ENCODE measurements at places on chromosomes 2 and 18. TPM values are rescaled to one million over a fixed set of nuclear protein-coding genes. Genes with fewer than 3 reads are reported as not detected.

Gene UCN
- total RNA-seq: 5.1 TPM

GRCh38 chr2:109105113-109105512, 23.9 kb upstream of the SH3RF3 start:
- DNase-seq: no peak

DNA sequence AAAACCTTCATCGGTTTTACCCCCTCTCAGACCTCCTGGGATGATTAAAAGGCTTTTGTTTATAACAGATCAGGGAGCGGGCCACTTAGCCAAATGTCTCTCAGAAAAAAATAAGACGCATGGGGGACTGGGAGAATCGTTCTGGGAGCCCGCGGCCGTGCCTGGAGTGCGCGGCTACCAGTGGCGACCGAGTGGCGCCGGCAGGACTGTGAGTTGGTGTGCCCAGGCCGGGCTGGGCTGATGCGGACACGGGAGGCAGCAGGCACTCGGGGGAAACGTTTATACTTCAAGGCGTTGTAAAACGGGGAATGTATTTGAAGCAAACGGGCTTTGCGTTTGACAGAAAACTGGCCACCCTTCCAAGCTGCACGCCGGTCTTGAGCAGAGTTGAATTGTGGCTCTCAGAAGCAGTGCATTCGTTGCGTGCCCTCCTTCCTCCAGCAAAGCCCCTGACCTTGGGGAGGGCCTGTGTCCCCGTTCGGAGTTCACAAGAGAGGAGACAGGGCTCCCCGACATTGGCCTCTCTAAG, 4.7 kb upstream of the HOXD10 start:
- DNase-seq: no peak

DNA sequence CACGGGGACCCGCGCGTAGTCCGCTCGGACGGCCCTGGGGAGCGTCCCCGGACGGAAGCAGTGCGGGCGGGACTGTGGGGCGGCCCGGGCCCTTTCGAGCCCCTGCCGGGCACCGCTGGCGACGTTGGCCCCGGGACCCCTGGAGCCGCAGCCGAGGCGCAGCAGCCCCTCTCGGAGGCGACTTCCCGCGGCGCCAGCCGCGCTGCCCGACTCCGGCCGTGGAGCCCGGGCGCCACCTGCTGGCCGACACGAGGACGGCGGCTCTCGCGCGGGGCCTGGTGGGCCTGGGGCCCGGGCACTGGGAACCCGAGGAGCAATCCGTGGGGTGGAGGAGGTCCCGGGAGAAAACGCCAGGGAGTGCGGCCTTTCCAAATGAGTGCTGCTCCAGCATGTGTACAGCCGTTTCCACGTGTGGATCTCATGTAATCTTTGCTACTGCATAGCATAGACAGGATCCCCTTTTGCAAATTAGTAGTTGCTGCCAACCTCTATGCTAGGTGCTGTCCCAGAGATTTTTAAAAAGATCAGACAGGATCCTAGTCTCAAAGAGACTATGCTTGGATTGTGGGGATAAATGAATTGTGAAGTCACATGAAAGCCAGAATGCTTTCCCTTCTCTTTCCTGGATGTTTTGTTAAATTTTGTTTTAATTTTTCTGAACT, 4.0 kb downstream of the ID2 start:
- DNase-seq: peak; percentile 75

DNA sequence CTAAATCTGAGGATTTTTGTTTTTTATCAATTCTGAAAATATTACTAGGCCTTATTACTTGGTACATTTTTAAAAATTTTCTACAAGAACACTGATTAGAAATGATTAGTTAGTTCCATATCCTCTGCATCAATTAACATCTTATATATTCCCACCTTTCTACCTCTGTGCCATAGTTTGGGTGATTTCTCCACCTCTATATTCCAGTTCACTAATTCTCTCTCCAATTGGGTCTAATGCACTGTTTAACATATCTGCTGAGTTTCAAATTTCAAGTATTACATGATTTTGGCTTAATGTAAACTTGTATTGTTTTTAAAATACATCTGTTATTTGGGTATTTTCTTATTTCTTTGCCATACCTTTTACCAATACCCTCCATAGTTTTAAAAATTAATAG, 705.7 kb upstream of the SALL3 start:
- no peak for DNase-seq

Gene TAF4B
- total RNA-seq: 7.2 TPM

Gene PLA2R1
- not detected for total RNA-seq

Gene KCNS3
- total RNA-seq: not detected

Gene CNTNAP5
- not detected for total RNA-seq

GRCh38 chr2:46297546-46298271, 502 bp downstream of the EPAS1 start:
- peak; percentile 67 for DNase-seq

Gene LRATD1
- total RNA-seq: not detected

Gene EN1
- not detected for total RNA-seq

Gene PROC
- total RNA-seq: not detected

- DNase-seq: peak; percentile 30
Observed at GRCh38 chr18:45837283-45838070, 12.0 kb downstream of the SIGLEC15 start.

DNA sequence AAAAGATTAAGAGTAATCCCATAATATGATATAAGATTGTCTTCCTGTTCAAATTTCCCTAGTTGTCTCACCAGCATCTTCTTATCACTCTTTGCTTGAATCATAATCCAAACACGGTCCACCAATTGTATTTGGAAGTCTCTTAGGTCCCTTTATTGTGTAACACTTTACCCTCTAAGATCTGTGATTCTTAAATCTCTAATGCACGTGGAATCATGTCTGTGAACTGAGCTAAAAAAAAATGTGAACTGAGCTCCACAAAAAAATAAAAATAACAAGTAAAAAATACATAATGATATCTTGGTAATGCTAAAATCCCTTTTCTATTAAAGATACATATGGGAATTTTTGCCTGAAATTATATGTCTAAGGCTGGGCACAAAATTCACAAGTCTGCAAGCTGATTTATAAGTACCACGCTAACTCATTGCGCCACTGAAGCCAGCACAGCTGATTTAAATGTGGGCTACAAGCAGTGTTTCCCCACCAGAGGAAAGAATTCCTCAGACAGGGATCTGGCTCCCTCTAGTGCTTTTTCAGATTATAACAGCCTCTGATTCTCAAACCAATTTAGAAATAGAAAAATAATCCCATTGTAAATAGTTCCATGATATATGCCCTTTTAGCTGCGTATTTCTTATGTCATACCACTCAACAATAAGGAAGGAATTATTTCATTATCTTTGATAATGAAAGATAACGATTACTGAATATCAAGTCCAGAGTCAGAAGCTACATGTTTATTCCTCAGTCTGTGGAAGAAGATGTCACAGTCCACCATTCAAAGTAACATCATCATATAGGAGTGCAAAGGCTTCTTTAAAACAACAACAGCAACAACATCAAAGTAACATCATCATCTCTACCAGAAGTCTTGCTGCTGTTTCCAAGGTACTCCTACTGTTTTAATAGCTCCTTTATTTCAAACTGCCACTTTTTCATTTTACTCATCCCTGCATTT, 22.9 kb downstream of the RBM43 start:
- DNase-seq: peak; percentile 47

DNA sequence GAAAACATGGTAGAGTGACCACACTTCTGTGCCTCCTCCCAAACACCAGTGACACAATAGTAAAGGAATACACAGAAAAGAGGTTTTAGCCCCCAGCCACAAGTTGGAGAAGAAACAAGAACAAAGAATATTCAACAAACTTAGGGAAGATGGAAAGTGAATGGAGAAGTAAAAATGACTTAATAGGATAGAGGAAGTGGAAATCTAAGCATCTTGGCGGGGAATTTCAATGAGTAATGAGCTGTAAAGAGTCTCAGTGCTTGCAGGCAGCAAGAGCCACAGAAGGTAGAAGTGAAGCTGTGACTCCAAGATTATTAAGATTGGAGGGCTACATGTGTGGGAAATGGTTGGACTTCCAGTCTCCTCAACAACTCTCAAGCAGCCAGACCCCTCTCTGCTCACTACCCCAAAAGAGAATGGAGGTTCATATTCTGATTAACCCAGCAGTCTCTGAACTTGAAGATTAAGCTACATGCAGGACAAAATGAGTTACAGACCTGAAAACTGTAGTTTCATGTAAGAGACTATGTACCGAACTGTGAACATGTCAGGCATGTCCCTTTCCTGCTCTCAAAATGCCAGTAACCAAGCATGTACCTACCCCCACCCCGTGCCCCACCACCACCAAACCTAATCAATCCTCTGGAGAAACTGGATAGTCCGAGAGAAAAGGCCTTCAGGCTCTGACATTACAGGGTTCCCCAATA, 16.9 kb upstream of the HNRNPLL start:
- DNase-seq: no peak

GRCh38 chr2:25788457-25788856, 89.8 kb downstream of the ASXL2 start:
- no peak for DNase-seq
